ENCODE measurements at places on chromosomes 5 and 9.

DNA sequence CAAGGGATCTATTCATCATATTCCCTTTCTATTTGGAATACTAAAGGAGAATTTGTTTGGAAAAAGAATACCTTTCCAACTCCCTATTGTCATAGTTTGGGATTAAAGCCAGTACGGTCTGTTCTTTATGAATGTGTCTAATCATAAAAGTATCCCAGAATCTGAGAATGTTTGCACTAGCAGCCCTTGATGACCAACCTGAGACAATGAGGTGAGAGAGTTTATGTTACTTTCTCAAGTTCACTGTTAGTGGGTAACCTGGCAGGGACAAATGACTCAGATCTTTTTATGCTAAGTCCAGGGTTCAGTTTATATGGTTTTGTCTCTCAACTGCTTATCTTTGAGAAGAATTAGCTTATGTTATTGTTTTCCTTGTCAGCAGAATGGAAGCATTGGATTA lies 25.3 kb upstream of the TLR4 start:
- no peak for DNase-seq

- DNase-seq = no peak
These were observed 1.4 kb downstream of the RALGPS1 start for GRCh38 chr9:126915846-126916543.

GRCh38 chr5:38138574-38138973 lies 119.8 kb upstream of the EGFLAM start:
- no peak for DNase-seq

- no peak for DNase-seq
These were observed 69.8 kb downstream of the DOCK2 start for GRCh38 chr5:169706758-169707450.

DNA sequence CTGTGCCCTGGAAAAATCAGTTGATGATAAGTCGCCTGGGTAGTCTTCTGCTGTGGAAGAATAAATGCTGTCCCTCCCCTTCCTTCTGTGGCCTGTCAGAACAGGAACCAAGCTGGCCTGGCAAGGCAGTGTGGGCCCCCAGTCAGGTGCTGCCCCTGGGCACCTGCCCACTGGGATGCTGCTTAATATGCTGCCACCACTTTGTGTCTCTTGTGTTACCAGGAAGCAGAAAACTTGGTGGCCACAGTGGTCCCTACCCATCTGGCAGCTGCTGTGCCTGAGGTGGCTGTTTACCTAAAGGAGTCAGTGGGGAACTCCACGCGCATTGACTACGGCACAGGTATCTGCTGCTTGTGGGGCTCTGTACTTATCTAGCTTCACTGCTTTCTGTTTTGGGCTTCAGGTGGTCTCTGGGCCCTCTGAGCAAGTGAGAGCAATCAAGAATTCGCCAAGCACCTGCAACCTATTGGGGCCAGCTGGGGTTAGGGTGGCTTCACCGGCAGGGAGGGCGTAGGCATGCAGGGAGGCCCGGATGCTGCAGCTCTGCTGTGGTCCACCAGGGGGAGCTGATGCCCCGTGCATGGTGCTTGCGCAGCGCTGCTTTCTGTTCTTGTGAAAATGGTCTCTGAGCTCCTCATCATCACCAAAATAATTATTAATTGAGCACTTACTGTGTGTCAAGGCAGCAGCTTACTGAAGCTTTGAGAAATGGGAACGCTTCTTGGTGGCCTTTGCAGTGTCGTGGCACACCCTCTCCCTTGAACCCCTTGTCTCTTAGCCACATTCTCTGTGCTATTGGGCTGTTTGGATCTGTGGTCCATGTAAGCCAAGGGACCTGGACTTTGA lies 20.3 kb downstream of the PTPA start:
- DNase-seq = peak; percentile 77

- DNase-seq = no peak
These were observed 55.6 kb downstream of the CFAP90 start for GRCh38 chr5:7795306-7795705.

DNA sequence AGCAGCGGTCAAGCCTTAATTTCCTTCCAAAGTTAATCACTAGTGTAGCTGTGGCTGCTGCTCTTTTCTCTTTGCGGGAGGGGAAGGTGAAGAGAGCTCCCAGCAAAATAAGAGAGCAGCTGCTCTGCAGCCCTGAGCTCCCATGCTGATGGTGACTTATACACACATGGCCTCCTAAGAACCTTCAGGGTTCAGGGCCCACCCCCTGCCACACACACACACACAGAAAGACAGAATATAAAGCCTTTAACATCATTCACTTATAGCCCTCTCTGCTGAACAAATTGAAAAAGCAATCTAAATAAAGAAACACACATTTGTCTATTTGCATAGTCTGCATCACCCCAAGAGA lies 43.6 kb downstream of the GAS1 start:
- no peak for DNase-seq

- no peak for DNase-seq
These were observed 156.0 kb upstream of the MAST4 start for GRCh38 chr5:66440202-66440680.

DNA sequence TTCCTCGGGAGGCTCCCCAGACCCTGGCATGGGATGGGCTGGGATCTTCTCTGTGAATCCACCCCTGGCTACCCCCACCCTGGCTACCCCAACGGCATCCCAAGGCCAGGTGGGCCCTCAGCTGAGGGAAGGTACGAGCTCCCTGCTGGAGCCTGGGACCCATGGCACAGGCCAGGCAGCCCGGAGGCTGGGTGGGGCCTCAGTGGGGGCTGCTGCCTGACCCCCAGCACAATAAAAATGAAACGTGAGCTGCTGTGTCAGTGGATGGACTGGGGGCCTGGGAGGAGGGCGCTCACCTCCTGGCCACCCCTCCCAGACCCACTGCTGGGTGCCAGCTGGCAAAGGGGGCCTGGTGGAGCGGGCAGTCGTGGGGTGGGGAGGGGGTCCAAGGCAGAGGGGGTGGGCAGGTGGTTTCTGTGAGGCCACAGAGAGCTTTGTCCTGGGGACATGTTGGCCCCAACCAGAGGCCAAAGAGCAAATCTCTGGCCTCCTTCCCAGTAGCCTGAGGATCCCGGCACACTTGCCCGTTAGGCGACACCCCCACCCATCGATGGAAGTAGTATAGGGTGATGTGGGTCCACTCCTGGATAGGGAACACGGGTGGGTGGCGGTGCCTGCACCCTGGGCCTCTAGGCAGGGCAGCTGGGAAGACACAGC lies 9.8 kb downstream of the EGFL7 start:
- no peak for DNase-seq

DNA sequence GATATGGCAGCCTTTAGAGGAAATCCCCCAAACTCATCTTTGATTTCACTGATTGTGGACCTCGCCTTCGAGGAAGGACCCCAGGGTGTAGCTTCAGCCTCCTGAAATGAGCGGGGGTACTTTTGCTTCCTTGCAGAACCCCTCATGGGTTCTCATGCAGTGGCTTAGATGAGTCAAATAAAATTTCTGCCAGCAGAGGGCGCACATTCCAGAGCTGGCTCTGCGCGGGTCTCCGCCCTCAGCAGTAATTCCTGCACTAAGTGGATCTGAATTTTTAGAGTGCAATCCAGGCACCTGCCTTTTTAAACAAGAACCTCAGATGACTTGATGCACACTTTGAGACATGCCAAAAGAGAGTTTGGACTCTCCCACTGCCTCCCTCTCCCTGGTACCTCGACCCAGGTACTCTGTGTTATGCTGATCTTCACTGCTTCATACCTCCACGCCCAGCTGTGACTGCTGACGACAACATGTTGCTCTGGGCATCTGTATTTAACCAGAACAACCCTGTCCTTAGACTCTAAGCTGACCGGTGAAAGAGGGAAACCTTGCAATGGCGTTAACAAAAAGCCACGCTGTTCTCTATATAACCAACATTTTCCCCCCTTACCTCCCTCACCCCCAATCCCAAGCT lies 7.3 kb downstream of the EGFLAM start:
- DNase-seq = peak; percentile 43

GRCh38 chr5:76225336-76225735 lies 142.2 kb downstream of the SV2C start:
- DNase-seq = no peak

DNA sequence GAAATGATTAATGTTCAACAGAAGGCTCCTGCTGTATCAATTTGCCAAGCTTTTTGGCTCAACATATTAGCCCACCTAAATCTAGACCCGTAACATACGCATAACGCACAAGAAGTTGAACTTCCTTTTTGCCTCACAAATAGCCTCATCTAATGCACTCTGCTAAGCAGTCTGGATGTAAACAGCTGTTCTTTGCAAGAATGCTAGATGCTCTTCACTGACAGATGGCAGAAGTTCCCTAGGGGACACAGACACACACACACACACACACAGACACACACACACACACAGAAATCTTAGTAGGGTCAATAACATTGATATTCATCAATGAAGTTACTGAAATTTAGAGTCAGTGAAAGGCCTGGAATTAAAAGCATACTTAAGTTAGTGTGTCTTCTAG lies 13.2 kb upstream of the PCA3 start:
- no peak for DNase-seq

DNA sequence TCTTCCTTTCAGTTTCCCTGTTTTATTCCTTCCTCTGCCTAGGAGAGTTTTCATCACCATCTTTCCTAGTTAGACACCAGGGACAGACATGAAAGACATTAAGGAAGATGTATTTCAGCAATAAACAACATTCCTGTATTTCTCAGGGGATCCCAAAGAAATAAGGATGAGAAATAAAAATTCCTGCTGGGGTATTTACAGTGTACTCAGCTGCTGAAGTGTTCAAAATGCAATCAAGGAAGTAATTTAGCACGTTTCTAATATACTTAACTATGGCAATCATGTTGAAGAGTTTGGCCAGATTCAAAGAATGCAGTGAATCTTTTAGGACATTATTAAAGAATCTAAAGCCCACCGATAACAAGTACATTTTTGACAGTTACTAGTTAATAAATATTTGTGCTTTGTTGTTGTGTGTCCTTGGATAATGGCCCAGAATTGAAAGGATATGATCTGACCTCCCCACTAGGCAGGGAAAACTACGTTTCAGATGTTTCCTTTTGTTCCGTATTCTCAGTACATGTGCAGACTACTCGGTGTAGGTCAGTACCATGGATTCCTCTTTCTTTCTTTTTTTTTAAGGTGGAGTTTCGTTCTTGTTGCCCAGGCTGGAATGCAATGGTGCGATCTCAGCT lies 46.8 kb downstream of the INIP start:
- DNase-seq = no peak

DNA sequence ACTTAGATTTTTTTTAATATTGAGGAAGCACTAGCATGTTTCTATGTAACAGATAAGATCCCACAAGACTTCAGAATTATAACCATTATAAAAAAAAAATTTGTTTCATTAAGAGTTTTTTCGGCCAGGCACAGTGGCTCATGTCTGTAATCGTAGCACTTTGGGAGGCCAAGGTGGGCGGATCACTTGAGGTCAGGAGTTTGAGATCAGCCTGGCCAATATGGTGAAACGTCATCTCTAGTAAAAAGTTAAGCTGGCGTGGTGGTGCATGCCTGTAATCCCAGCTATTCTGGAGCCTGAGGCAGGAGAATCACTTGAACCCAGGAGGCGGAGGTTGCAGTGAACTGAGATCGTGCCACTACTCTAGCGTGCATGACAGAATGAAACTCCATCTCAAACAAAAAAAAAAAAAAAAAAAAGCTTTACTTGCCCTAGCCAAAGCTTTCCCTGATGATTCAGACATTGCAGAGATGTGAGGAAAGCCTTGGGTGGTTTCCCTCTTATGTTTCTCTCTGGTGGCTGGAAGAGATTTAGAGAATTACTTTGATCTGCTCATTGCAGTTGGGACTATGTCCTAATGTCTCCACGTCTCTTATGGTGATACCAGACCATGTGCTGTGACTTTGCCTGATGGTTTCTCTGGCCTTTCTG lies 65.4 kb downstream of the EGFLAM start:
- no peak for DNase-seq

DNA sequence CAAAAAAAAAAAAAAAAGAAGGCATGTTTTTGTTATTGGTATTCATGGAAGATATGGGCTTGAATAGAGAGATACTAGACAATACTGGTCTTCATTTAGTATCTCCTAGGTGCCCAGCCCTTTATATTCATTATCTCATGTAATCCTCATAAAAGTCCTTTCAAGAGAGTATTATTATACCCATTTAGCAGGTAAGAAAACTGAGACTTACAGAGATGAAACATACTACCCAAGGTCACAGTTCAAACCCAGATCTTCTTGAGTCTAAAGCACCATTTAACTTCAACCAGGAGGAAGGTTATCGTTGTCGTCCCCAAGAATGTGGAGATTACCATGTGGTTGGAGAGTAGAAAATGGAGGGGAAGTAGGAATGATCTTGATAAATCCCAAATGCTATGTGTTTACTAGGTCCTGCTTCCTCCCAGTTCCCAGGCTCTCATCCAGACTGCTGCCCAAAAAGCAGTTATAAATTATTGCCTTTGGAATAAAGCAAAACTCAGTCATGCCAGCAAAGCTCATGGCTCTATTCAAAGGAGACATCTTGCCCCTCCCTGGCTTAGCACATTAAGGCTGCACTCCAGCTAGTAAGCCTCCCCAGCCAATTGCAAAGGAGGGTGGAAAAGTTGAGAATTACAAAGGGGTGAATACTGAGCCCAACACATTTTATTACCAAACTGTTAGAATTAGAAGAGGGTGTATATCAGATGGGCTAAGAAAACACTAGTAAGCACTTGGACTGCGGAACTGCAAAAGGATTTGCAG lies 163.9 kb downstream of the PIK3R1 start:
- no peak for DNase-seq

DNA sequence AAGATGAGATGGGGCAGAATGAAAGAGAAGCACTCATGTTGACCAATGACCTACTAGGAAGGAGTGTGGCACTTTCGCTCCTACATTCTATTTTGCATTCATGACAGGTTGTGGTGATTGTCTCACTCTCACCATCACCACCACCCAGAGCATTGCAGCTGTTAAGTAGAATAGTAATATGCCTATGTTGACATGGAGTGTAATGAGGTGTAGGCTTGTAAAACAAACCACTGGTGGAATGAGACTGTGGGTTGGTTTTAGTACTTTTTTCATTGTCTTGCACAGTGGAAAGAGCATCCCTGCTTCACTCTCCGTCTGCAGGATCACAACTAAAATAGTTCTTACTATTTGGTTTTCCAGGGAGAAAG lies 516.7 kb downstream of the NTRK2 start:
- no peak for DNase-seq

GRCh38 chr9:2041736-2042135 lies 26.6 kb downstream of the SMARCA2 start:
- no peak for DNase-seq

- DNase-seq = no peak
These were observed 3.9 kb upstream of the PURA start for GRCh38 chr5:140109759-140110645.

- no peak for DNase-seq
These were observed 376.4 kb downstream of the ARRDC3 start for GRCh38 chr5:91006713-91007112.

DNA sequence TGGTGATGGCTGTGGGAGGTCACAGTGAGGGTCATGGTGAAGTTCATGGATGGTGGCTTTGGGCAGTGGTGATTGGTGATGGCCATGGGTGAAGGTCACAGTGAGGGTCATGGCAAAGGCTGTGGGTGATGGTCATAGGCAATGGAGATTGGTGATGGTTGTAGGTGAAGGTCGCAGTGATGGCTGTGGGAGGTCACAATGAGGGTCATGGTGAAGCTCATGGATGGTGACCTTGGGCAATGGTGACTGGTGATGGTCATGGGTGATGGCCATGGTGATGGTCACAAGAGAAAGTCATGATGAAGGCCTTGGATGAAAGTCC lies 115.6 kb upstream of the IRX4 start:
- DNase-seq = no peak

- DNase-seq = no peak
These were observed 27.5 kb upstream of the GLIPR2 start for GRCh38 chr9:36109071-36109470.

- no peak for DNase-seq
These were observed 38.2 kb downstream of the GALNT10 start for GRCh38 chr5:154228696-154229095.

- no peak for DNase-seq
These were observed 856 bp upstream of the PCDHGA3 start for GRCh38 chr5:141342773-141343172.

Data from activated CD4-positive, alpha-beta T cell treated with anti-CD3 and anti-CD28 coated beads for 24 hours (primary cell).